ENCODE measurements at places on chromosomes 6 and 20. TPM values are rescaled to one million over a fixed set of nuclear protein-coding genes. Genes with fewer than 3 reads are reported as not detected.

The E2F3 gene
- total RNA-seq: 14.0 TPM

The TFAP2B gene
- total RNA-seq: not detected

The ID4 gene
- not detected for total RNA-seq

The FARS2 gene
- 26.9 TPM for total RNA-seq

The RIPPLY2 gene
- total RNA-seq: not detected

The EYA4 gene
- not detected for total RNA-seq

The RBPJL gene
- total RNA-seq: not detected

The BTN1A1 gene
- not detected for total RNA-seq

The ADGRF4 gene
- total RNA-seq: not detected

The ATP6V1G2 gene
- 3.9 TPM for total RNA-seq

The HLA-DPA1 gene
- 102 TPM for total RNA-seq

The HTR1E gene
- not detected for total RNA-seq

The REM1 gene
- total RNA-seq: not detected

The OPN5 gene
- total RNA-seq: not detected

The LGSN gene
- 0.25 TPM for total RNA-seq

The HLA-DRB1 gene
- total RNA-seq: 186 TPM

The HLA-DMB gene
- 17.6 TPM for total RNA-seq

The MCCD1 gene
- not detected for total RNA-seq

The GHRH gene
- not detected for total RNA-seq

The TNFRSF6B gene
- total RNA-seq: not detected

The GPLD1 gene
- total RNA-seq: 1.7 TPM

The KIF25 gene
- not detected for total RNA-seq

The PRL gene
- not detected for total RNA-seq

The GNAS-AS1 gene
- 0.54 TPM for total RNA-seq

The POPDC3 gene
- not detected for total RNA-seq

The CYP21A2 gene
- not detected for total RNA-seq

The CST4 gene
- not detected for total RNA-seq

The PNLDC1 gene
- not detected for total RNA-seq

The TSPO2 gene
- total RNA-seq: not detected

The IDH3B gene
- 113 TPM for total RNA-seq

The CD83 gene
- 76.8 TPM for total RNA-seq

The SLC32A1 gene
- total RNA-seq: not detected

The FOXC1 gene
- total RNA-seq: not detected

The SNPH gene
- total RNA-seq: 7.5 TPM

The SGK1 gene
- total RNA-seq: 193 TPM

The SLC52A3 gene
- not detected for total RNA-seq
